ENCODE measurements at places on chromosomes 1 and 21.

GRCh38 chr1:183023146-183023600, at the start of gene LAMC1:
Gene LAMC1 (plus strand): TSS chr1:183023420. CDS start chr1:183023717, 297 bp downstream.
- no peak for DNase-seq

GRCh38 chr1:209354840-209355165, 228.7 kb upstream of the CAMK1G start:
- DNase-seq = no peak

DNA sequence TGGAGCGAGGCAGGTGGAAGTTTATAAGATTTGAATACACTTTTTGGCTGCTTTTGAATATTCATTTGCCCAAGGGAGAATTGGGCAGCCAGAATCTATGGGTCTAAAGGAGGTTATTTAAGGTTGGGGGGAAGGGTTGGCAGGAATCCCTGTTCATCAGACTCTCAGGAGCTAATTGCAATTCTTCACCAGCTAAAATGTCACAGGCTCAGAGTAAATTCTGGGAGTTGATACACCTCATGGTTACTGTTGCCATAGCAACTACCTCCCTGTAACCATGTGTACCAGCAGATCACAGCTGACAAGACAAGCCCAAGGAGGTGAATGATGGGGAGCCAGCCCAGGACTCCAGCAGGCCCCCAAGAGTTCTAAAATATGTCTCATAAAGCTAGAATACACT, 75.5 kb downstream of the CAMK2N1 start:
- no peak for DNase-seq

DNA sequence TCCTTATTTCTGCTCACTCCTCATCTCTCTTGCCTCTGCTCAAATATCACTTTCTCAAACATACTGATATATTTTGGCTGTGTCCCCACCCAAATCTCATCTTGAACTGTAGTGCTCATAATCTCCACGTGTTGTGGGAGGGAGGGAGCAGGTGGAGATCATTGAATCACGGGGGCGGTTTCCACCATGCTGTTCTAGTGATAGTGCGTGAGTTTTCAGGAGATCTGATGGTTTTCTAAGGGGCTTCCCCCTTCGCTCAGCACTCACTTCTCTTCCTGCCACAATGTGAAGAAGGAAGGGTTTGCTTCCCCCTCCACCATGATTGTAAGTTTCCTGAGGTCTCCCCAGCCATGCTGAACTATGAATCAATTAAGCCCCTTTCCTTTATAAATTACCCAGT, 26.6 kb downstream of the ZBTB8OS start:
- DNase-seq = no peak

DNA sequence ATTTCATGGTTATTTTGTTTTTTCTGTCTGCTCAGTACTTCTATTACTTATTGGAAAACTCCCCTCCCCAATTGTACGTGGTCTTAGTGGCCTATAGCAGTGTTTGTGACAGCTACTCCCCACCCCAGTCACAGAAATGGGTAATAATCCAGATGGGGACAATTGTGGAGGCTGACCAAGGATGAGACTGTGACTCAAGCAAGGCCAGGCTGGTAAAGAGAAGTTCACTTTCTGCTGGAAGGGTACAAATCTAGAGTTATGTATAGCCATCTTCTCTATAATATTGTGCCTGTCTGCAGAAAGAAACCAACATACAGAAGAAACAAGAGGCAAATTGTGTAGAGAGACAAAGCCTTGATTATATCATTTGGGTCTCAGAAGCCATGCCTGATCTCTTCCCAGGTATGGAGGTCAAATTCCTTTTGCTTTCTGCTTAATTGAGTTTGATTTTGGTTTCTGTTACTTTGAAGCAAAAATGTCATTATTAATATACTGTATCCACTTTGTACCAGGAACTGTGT, 270.4 kb downstream of the HLX start:
- no peak for DNase-seq

- peak; percentile 17 for DNase-seq
Measured at GRCh38 chr1:35706846-35707600, 11.7 kb downstream of the C1orf216 start.

- DNase-seq = no peak
Measured at GRCh38 chr1:83060221-83060620, 938.7 kb downstream of the TTLL7 start.

- DNase-seq = peak; percentile 58
Measured at GRCh38 chr1:171654942-171655745, 2.7 kb upstream of the MYOC start.

- no peak for DNase-seq
Measured at GRCh38 chr1:109404838-109405237, 7.1 kb upstream of the SORT1 start.

GRCh38 chr1:37137014-37137413, 102.7 kb upstream of the GRIK3 start:
- no peak for DNase-seq

- no peak for DNase-seq
Measured at GRCh38 chr21:18493422-18493821, 89.8 kb upstream of the TMPRSS15 start.

GRCh38 chr1:230308039-230308438, 118.1 kb downstream of the PGBD5 start:
- no peak for DNase-seq

- no peak for DNase-seq
Measured at GRCh38 chr1:56133522-56134472, 445.6 kb downstream of the PLPP3 start.

GRCh38 chr1:178254433-178254832, 160.5 kb downstream of the RASAL2 start:
- DNase-seq = no peak

DNA sequence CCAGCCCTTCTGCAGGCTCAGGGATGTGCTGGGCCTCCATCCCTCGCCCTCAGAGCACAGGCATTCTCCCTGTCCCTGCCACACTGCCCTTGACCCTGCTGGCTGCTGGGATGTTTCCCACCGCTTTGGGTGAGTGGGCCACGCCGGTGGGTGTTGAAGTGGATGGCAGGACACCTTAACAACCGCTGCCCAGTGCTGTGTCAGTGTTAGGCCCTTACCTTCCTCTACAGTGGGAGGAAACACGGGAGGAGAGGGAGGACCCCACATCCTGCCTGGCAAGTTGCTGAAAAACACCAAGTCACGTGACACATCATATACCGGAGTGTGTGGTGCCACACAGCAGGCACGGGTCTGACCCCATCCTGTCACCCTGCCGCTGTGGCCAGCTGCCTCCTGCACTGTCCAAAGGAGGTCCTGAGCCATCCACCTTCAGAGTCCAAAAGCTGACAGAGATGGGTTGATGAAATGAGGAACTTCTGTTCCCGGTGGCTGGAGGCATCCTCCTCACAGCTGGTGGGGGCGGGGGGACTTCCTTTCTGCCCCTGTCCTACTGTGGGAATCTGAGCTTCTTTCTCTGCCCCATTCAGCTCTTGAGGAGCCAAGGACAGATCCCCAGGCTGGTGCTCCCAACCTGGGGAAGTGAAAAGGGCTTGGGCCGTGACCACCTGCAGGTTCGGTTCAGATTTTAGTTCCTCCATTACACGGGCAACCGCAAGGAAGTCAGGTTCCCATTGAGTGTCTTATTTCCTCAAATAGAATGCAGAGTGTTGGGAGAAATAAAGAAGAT, 3.2 kb upstream of the THEMIS2 start:
- peak; percentile 74 for DNase-seq

- no peak for DNase-seq
Measured at GRCh38 chr1:44694863-44695478, 20.5 kb downstream of the ARMH1 start.

- DNase-seq = no peak
Measured at GRCh38 chr1:1046243-1046642, 26.3 kb downstream of the AGRN start.

GRCh38 chr1:48761411-48761810, 15.3 kb downstream of the BEND5 start:
- no peak for DNase-seq

- DNase-seq = no peak
Measured at GRCh38 chr1:22212400-22213233, 69.7 kb upstream of the WNT4 start.

DNA sequence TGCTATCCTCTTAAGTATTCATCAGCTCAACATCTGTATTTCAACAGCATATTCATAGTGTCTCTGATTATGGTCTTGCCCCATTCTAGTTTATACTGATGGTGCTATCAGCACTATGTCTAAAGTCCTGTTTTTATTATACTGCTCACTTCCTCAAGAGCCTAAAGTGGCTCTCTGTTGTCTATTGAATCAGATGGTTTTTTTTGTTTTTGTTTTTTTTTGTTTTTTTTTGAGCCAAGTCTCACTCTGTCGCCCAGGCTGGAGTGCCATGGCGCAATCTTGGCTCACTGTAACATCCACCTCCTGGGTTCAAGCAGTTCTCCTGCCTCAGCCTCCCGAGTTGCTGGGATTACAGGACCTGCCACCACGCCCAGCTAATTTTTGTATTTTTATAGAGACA, 6.1 kb downstream of the STX12 start:
- no peak for DNase-seq

DNA sequence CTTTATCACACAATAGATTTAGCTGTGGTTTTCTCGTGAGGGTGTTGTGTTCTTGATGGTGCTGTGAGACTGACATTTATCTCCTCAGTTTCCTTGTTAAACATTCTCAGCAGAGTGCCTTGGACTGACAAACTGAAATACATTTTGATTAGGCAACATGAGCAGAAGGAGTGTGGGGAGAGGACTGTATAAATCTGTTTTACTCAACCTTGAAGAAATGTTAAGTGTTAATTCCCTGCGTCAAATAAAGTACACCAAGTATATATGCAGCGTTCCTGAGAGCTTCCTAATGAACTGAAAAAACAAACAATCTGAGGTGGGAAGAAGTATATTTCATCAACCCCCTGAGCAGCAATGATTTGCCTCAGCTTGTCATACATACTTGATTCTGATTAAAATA, 540.3 kb upstream of the B3GALT2 start:
- no peak for DNase-seq

DNA sequence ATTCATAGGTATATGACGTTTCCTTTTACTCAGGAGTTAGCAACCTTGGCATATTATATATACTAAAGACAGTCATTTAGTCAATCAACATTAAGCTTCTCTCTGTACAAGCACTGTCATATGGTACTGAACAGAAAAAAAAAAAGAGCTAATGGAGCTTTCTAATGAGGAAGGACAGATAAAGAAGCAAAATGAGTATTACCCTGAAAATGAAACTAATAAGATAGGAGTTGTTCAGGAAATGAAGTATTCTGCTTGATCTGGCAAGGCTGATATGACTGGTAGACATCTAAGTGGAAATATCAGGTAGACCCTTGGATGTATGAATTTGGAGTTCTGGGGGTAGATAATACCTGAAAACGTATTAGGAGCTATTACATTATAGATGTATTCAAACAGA, 4.3 kb upstream of the IKBKE start:
- DNase-seq = no peak

DNA sequence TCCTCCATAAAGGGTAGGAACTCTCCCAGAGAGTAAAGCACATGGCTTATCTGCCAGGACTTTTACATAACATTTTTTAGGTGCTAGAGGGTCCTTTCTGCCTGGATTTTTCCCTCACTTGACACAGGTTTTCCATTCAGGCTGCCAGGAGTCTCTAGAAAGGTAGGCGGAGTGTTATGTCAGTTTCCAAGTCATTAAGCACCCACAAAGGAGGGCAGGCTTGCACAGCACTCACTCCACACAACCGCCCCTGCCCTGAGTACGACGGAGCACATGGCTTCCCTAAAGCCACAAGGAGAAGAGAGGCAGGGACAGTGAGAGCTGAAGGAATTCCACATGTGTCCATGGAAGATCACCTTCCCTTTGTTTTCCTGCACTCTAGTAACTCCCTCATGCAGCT, 55.7 kb downstream of the CAPZB start:
- no peak for DNase-seq

- DNase-seq = no peak
Measured at GRCh38 chr1:210826686-210827085, 307.3 kb downstream of the KCNH1 start.

- DNase-seq = no peak
Measured at GRCh38 chr1:2003541-2004131, at the start of gene CFAP74. Gene CFAP74 (minus strand): TSS chr1:2003786. CDS start chr1:1990956, 12,830 bp downstream.

GRCh38 chr1:19665186-19665495, 466 bp downstream of the HTR6 start:
- DNase-seq = no peak

DNA sequence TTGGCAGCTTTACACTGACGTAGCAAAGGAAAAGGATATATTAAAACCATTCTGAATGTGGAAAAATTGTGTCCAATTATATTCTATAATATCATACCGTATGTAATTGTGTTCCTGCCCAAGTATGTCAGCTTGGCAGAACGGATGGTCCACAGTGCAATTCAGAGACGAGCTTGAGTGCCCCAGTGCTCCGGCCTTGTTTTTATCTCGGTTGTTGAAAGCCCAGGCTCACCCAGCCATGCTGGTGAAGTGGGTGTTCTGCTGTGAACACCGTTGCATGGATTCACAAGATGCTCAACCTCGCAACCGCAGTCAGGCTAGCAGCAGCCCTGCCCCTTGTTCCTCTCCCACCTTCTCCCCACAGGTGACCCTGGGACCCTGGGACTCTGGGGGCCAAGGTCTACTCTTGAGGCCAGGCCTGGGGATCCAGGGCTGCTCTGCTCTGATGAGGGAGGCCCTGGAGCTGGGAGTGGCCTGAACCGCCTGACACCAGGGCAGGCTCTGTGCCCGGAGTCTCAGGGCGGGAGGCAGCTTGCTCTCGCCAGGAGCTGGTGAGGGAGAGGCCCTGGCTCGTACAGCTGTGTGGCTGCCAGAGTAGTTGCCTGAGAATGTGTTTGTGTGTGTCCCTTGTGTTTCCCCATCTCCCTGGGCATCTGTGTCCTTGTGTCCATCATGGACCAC, 11.2 kb downstream of the PTPRF start:
- no peak for DNase-seq

GRCh38 chr1:209302779-209303568, 280.5 kb upstream of the CAMK1G start:
- no peak for DNase-seq

DNA sequence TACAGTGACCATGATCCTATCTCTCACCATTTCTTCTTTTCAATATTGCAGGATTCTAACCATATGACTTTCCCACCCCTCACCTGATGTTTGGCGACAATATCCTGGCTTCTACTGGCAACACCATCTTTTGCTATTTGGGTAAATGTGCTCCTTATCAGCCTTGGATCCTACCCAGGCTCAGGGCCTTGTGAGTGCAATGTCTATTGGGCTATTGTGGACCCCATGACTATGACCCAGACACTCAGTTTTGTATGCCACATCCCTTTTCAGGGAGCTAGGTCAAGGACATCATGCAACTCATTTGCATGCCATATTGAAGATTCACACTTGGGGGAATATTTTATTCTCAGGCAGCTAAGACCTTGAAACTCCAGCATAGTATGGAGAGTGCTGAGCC, 67.9 kb downstream of the DDR2 start:
- DNase-seq = no peak

GRCh38 chr1:232597721-232598120, 32.2 kb downstream of the SIPA1L2 start:
- DNase-seq = no peak

DNA sequence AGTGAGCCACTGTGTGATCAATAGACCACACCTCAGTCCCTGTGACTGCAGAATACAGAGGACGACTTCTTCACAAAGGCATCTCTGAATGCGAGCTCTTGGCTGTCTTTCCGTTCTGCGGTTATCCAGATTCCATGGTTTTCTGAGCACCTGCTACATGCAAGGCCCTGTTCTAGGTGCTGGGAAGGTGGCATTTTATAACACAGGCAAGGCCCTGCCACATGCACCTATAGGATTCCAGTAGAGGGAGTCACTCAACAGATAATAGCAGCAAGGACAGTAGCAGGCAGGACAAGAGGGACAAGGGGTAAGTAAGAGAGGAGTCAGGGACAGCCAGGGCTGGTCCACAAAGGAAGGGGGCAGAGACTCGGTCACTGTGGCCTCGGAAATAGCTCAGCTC, 9.0 kb downstream of the URB1 start:
- no peak for DNase-seq

- DNase-seq = no peak
Measured at GRCh38 chr1:46767649-46768282, 31.1 kb upstream of the CYP4B1 start.
